ENCODE measurements at places on chromosomes 12 and 14. TPM values are rescaled to one million over a fixed set of nuclear protein-coding genes. Genes with fewer than 3 reads are reported as not detected.

The KLRG1 gene
- total RNA-seq = 10.5 TPM

- no peak for DNase-seq
Measured at GRCh38 chr12:26629864-26630263, 203.1 kb downstream of the ITPR2 start.

The CLEC4C gene
- not detected for total RNA-seq

The SERPINA1 gene
- 1.9 TPM for total RNA-seq

DNA sequence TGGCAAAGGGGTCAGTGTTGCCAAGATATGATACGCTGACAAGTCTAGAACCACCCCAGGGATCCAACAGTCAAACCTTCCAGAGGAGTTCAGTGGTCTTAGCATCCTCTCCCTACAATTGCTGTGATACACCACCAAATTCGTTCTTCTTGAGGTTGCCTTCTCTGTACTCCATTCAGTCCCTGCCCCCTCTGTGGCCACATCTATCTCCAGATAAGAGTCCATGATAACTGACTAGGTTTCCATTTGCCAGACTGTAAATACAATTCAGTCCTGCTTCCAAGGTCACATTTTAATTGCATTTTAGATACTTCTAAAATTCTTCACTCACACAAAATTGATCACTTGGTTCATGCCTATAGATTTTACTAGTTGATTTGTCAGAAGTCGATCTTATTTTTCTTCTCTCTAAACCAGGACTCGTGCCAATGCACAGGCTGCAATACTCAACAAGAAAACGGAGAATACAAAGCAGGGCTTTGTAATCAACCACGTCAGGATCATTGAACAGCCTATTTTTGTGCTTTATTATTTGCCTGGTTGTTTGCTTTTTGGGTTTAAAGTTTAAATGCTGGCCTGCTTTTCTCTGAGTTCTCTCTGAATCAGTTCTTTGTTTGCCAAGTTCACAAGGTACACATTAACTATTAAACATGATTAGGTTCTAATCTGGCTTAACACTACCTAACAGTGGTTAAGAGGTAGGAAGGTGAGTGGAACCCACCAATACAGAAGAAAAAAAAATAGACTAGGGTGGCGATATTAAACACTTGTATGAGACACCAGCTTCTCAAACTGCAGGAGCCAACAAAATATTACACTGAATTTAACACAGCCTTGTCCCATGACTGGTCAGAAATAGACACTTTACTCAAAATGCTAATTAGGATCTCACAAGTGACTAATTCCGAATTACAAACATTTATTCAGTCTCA is 5.3 kb upstream of the TSPAN8 start:
- no peak for DNase-seq

The ADAM20 gene
- 7.1 TPM for total RNA-seq

The KRT3 gene
- not detected for total RNA-seq

- peak; percentile 36 for DNase-seq
Measured at GRCh38 chr12:27652174-27652763, 44.0 kb upstream of the REP15 start.

The TAS2R30 gene
- 29.1 TPM for total RNA-seq

The C12orf43 gene
- 11.7 TPM for total RNA-seq

GRCh38 chr14:57295239-57295638 is 26.5 kb downstream of the AP5M1 start:
- no peak for DNase-seq

The NDRG2 gene
- total RNA-seq = 142 TPM

- peak; percentile 85 for DNase-seq
Measured at GRCh38 chr14:75279153-75279762, 630 bp downstream of the FOS start.

DNA sequence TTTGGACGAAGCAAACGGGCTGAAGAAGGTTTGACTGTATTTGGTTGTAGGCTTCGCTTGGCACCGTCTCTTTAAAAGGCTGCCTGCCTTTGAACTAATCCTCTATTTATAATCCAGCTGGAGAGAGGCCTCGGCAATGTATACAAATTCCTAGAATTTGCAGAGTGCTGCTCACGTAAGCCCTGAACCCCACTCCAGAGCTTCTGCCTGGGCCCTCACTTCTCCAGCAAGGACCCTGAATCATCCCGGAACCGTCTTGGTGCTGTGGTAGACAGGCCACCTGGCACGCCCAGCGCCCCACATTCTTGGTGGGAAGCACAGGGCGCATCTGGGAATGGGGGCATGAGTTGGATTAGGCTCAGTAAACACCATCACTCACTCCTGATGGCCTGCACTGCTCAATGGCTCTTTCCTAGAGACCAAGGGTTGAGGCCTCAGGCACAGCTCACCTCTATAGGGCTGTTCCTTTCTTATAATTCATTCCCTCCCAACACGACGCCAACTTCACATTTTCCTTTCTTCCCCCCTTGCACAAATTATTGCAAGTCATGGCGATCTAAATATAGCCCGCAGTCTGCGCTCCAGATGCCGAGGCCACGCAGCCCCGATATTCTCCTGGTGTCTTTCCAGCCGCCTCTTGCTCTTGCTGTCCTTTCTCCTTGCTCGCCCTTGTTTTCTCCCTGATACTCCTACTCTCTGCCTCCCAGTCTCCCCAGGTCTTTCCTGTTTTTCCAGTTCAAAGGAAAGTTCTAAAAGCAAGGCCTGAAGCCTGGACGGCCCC is 141.0 kb downstream of the ZFP36L1 start:
- DNase-seq = no peak

DNA sequence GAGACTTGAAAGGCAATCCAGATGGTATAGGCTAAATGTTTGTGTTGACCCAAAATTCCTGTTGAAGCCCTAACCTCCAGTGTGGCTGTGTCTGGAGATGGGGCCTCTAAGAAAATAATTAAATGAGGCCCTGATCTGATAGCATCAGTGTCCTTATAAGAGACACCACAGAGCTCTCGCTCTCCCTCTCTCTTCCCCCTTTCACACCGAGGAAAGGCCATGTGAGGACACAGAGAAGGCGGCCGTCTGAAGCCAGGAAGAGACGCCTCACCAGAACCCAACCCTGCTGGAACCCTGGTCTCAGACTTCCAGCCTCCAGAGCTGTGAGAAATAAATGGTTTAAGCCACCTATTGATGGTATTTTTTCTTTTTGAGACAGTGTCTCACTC is 87.5 kb downstream of the SCARB1 start:
- no peak for DNase-seq

GRCh38 chr14:68464711-68465110 is 328.2 kb downstream of the ZFP36L1 start:
- DNase-seq = no peak

- DNase-seq = no peak
Measured at GRCh38 chr14:39342768-39343167, 89.5 kb downstream of the FBXO33 start.

DNA sequence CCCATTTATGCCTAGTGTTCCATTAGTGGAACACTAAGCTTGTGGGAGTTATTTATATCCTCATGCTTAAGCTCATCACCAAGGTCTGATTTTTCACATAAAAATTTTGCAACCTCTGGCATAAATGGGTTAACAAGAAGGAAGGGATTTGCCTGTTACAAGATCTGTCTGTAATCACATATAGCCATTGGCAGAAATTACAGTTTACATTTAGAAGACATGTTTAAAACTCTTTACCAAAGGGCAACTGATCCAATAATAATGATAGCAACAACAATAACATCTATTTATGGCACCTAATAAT is 422.9 kb downstream of the ZFP36L1 start:
- DNase-seq = no peak

- DNase-seq = no peak
Measured at GRCh38 chr12:54036620-54037359, 3.9 kb downstream of the HOXC5 start.

DNA sequence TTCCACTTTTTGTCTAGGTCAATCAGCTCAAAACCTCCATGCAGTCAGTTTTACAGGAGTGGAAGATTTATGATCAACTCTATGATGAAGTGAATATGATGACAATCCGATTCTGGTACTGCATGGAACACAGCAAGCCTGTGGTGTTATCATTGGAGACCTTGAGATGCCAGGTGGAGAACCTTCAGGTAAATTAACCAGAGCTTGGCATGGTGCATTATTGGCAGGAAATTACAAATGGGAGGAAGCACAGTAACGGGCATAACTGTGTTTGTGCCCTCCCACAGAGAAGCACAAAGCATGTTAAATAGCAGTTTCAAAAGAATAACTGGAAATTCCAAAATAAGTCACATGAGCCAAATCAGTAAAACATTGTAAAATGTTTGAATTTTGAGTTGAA is 135.6 kb downstream of the ESR2 start:
- peak; percentile 74 for DNase-seq

DNA sequence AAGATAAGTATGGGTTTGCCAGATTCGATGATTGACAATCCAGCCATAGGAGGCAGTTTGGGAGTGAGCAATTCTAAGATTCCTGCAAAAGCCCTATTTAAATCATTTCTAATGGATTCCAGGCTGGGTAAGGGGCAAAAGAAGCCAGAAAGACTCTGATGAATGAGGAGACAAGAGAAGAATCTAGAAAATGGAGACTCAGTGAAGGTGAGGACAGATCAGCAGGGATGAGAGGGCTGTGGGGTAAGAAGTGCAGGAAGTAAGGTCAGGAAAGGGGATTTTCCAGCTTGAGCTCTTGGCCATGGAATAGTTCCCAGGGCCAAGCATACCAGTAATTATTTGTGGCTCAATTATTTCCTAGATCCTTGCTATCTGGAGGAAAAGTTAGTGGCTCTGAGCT is 87.3 kb downstream of the TMX1 start:
- DNase-seq = no peak

GRCh38 chr12:106908561-106908960 is 47.1 kb upstream of the TMEM263 start:
- DNase-seq = no peak

- no peak for DNase-seq
Measured at GRCh38 chr14:100103250-100104005, 38.2 kb downstream of the EVL start.
